Activated B cell treated with CpG ODN at 0.5 μM for 24 hours (primary cell): ENCODE measurements at places on chromosomes 13 and 19. TPM values are rescaled to one million over a fixed set of nuclear protein-coding genes. Genes with fewer than 3 reads are reported as not detected.

GRCh38 chr13:51502153-51502651, 49.4 kb upstream of the INTS6 start:
- no peak for DNase-seq

- no peak for DNase-seq
Observed at GRCh38 chr19:6821639-6822310, 49.3 kb downstream of the VAV1 start.

- DNase-seq: no peak
Observed at GRCh38 chr13:30751183-30751933, 16.0 kb downstream of the ALOX5AP start.

GRCh38 chr19:17266589-17266974, 661 bp upstream of the BABAM1 start:
- DNase-seq: peak; percentile 38

The ASF1B gene
- 3.4 and 3.7 TPM in 2 replicates for total RNA-seq

GRCh38 chr19:54644056-54644455, 13.8 kb downstream of the LILRB1 start:
- DNase-seq: peak; percentile 5

The ADGRE3 gene
- total RNA-seq: not detected in 2 replicates

GRCh38 chr13:78659732-78660494, 958 bp upstream of the OBI1 start:
- no peak for DNase-seq

DNA sequence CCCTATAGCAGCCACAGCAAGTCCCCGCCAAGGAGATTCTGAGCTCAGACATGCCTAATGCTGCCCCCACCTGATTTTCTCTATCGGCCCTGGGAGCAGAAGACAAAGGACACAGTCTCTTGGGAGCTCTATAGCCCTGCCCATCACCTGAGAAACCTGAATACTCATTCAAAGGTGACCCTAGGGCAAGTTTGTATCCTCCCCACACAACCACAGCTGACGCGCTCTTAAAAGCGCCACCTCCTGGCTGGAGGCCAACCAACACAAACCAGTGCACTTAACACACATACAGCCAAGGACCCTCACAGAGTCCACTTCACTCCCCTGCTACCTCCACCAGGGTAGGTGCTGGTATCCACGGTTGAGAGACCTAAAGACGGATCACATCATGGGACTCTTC, 8.8 kb upstream of the IGFL4 start:
- no peak for DNase-seq

The ZNF836 gene
- total RNA-seq: 27.4 and 28.0 TPM in 2 replicates

DNA sequence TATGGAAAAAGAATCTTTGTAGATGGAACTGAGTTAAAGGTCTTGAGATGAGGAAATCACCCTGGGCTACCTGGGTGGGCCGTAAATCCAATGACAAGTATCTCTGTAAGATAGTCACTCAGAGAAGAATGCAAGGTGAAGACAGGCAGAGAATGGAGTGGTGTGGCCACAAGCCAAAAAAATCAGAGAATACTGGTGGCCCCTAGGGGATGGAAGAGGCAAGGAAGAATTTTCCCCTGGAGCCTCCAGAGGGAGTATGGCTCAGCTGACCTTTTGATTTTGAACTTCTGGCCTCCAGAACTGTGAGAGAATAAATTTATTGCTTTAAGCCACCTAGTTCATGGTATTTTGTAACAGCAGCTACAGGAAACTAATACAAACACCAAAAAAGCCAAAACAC, 32.7 kb upstream of the CSNK1A1L start:
- no peak for DNase-seq

- DNase-seq: peak; percentile 59
Observed at GRCh38 chr13:110471833-110472162, 89.7 kb downstream of the RAB20 start.

The ZNF285 gene
- total RNA-seq: 4.5 TPM in 2 replicates

The LIM2 gene
- not detected in 2 replicates for total RNA-seq

The SIAH3 gene
- total RNA-seq: not detected in 2 replicates

The PCP2 gene
- 2.1 and 2.8 TPM in 2 replicates for total RNA-seq

DNA sequence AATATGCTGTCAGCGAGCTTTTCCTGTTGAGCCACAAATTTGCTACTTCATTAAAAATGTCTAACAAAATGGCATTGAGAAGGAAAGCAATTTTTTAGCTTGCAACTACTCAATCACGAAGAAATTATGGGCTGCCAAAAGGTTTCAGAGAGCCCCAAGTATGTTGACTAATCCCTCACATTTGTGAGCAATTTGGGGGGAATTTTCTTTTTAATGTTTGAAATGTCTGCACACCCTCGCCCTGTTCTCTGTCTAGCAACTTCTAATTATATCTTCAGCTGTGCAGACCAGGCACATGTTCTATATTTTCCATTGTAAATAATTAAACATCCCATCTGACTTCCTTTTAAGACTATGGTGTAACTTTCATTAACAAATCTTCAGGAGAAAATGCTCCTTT, 192.9 kb downstream of the DCT start:
- DNase-seq: no peak

The ELAVL3 gene
- total RNA-seq: not detected in 2 replicates

The TMIGD2 gene
- not detected in 2 replicates for total RNA-seq

The TTYH1 gene
- total RNA-seq: not detected in 2 replicates
